ENCODE measurements at places on chromosomes 3 and 15.

- peak; percentile 55 for DNase-seq
Observed at GRCh38 chr15:100060276-100060926, 281.4 kb downstream of the ADAMTS17 start.

- DNase-seq, result no peak
Observed at GRCh38 chr3:138222131-138222941, 35.2 kb downstream of the ARMC8 start.

- no peak for DNase-seq
Observed at GRCh38 chr3:186953011-186953487, 22.7 kb downstream of the ST6GAL1 start.

DNA sequence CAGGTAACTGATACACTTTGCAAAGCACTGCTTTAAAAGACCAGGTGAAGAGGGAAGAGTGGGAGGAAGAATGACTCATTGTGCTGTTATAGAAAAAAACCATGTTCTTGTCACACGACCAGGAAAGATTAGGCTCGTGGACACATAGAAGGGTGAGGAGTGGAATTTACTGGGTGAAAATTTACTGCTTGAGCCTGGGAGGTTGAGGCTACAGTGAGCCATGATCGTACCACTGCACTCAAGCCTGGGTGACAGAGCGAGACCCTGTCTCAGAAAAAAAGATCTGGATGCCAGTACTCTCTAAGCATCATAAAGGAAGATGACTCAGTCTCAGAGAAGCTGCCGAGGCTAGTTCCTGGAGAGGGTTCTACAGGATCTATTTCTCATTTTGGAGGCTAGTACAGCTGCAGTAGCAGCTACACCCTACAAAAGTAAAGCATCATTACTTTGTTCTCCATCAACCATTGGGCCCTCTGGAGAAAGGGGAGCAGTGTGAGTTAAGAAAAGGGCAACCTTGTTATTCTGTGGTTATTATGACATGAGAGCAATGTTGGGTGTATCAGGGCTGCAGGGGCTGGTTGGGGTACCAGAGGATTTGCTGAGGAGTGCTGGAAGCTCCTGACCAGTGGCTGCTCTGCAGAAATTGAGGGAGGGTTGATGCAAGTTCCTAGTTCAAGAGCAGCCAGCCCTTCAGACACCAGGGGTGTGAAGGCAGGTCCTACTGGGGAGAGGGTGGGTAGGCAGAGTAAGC lies 75.4 kb downstream of the CMTM8 start:
- peak; percentile 53 for DNase-seq

GRCh38 chr3:149497966-149498670 lies 23.6 kb downstream of the TM4SF4 start:
- DNase-seq, result no peak

- no peak for DNase-seq
Observed at GRCh38 chr3:189982321-189982945, 138.3 kb downstream of the P3H2 start.

- peak; percentile 71 for DNase-seq
Observed at GRCh38 chr3:141403576-141403975, 35.3 kb downstream of the ZBTB38 start.

DNA sequence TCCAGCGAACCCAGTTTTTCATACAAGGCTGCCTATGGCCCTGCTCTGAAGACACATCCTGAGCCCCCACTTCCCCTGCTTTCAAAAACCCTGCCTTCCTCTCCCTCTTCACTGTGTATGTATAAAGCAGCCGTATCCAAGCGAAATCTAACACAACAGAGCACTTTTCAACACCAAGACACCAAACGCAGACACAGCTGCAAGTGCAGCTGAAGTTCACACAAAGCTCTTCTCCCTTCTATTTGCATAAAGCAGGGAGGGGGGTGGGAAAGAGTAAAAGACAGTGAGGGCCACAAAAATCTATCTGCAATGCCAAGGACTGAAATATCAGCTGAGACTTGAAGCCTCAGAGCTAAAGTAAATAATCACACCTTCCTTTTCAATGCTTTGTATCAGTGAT lies 35.1 kb upstream of the CSPG5 start:
- no peak for DNase-seq

DNA sequence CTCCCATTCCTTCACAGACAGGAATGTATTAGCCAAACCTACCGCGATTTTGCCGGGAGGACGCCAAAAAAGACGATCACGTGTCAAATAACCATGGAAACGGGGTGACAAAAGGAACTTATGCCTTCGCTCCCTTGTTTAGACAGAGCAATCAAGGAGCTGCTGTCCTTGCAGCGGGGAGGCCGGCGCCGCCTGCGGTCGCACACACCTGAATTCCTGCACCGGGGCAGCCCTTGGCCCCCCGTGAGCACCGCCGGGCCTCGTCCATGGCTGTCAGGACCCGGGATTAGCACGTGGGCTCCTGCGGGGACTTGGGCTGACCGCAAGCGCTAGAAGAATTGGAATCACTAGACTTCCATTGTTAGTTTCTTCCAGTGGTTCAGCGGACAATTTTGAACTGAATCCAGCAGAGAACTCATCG lies 193.1 kb downstream of the SHQ1 start:
- peak; percentile 14 for DNase-seq

DNA sequence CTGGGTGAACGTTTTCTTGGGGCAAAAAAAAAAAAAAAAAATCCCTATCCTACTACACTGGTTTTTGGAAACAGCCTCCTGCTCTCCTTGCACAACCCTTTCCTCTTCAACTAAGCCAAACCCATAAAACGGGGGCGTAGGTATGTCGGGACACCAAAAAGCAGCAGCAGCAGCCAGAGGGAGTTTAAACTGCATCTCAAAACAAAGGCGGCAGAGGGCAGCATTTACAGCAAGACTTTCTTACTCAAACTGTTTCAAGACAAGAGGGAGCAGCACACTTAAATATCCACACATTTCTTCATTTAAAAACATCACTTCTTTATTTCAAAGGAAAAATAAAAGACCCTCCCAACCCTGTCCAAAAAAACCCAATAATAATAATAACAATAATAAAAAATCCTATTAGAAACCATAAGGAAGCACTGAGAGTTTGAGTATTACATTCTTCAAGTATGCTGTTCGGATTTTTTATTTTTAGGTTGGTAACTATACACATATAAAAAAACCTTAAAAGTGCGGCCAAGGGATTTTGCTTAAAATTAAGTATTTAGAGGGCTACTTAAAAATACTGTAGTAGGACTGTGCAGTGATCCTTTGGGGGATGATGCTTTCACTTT lies 43.9 kb upstream of the PLXND1 start:
- peak; percentile 90 for DNase-seq
